NCI-H526 treated with DMSO at 0.1 percent for 48 hours (cell line): ENCODE measurements at places on chromosomes 3 and 15.

GRCh38 chr3:125069968-125070745, 14.4 kb upstream of the HEG1 start:
- DNase-seq: no peak

DNA sequence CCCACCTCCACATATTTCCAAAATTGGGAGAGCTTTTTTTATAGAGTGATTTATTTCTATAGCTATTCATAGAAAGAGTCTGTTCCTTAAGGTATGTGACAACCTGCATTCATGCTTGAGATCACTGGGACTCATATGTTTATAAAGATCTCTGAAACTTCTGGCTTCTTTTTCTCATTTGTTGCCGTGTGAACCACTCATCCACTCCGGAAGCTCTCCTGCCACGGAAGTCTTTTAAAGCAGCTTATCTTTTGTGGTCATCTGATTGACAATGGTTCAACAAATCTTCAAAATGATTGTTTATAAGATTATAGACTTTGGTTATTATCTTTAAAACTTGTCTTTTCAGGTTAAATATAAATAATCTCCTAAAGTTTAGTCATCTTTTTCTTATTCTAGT, 260.5 kb downstream of the C3orf38 start:
- DNase-seq: no peak

DNA sequence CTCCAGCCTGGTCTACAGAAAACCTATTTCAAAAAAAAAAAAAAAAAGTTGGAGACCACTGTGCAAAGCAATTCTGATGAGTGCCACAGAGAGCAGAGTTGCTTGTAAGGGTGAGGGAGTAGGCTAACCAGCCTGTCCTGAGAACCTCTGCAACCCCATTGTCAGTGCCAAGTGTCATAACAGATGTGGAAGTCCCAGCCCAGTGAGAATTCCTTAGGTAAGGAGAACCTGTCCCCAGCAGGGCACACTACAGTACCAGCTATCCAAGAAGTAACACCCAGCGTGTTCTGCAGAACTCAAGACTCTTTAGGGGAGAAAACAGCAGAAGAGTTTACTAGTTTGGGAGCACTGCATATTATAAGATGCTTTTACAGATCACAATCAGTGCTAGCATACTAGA, 156.3 kb downstream of the LIPC start:
- DNase-seq: no peak

DNA sequence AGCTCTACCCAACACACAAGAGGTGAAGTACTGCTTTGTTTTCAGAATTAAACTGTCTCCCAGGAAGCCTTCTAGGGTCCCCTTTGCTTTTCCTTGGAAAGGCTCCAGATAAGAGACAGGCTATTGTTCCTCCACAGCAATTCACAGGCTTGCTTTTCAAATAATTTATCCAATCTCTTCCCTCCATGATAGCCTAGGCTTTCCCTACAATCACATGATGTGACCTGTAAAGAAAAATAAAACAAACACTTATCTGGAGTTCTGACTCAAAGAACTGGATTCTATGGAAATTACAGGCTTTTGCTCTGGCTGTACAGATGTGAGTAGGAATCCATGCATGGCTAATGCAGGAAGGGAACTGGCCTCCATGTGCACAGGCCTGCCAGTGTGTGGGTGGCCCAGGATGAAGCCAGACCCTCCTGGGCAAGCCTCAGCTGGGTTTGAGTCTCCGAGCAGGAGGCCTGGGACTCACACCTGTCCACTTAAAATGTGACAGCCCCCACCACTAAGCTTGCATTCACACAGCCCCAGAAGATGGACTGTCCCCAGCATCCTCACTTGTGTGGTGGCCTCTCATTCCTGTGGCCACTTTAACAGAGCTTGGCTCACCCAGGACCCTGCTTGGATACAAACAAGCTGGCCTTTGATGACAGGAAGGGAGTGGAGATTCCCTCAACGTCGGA, 75.8 kb upstream of the LEKR1 start:
- peak; percentile 4 for DNase-seq

DNA sequence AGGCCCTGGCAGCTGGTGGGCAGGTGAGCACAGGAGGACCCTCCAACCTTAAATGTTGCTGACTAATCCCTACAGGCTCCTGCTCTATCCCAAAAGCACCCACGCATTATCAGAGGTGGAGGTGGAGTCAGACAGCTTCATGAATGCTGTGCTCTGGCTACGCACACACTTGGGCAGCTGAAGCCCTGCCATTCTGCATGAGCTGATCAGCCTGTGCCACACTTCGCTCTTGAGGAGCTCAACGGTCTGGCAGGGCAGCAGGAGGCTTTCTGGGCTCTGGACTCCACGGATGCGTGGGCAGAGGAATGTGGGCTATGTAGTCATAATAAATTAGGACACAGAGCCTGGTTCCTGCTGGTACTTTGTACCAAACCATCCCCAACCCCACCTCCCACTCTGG, 6.1 kb downstream of the MST1 start:
- DNase-seq: no peak

DNA sequence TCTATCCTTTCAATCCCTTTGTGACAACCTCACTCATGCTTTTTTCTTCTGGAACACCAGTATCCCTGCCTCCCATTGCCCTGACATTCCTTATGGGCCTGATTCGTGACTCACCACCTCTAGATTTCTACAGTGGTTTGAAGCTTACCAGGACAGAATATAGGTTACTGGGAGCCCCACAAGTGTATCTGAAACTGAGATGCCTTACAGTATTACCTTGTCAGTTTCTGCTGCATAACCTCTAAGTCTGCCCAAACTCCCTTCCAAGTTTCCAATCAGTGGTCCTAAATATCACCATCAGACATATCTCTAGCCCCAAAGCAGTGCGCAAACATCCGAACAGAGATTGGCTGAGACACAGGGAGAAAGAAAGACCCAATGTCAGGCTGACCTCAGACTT, 5.6 kb downstream of the CPB1 start:
- no peak for DNase-seq

DNA sequence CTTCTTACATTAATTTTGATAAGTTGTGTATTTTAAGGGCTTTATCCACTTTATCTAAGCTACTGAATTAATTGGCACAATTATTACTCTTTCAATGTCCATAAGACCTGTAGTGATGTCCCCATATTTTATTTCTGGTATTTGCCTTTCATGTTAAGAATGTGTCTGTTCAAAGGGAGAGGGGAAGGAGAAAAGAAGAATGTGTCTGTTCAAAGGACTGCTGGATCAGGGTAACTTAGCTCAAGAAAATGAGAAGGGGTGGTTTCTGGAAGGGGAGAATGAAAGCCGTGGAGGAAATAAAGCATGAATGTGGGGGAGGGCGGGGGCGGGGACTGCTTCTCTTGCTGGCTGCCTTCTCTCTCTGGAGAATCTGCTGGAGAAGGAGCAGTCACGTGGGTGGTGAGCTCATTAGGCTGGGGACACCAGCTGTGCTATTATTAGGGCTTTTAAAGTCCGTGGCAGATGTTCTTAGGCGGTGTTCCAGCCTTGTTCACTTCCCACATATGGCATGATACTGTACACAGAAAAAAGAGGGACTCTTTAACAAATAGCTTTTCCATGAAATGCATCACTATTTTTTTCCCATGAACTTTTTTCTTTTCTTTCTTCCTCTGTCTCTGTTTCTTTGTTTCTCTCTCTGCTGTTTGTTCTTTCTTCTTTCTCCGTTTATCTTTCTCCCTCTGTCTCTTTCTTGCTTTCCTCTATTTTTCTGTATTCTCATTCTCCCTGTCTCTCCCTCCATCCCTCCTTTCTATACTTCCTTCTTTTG, 63.7 kb upstream of the ULK4 start:
- peak; percentile 5 for DNase-seq

- no peak for DNase-seq
Observed at GRCh38 chr3:132605374-132605792, 8.3 kb downstream of the ACKR4 start.

DNA sequence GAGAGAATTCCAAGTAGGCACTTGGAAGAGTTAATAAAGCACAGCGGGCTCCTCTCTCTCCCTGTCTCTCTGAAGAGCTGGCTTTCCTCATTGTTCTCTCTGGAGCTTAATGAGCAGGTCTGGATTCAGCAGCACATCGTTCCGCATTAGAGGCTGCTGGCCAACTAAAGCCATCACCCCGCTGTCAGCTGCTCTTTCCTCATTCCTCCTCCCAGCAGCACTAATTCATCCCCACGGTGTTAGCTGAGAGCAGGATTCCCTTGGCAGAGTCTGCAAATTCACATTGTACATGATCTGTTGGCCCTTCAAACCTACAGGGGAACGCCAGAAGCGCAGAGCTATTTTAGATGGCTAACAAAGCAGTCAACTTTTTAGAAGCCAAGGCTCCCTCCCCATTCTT, 44.2 kb downstream of the SGO1 start:
- DNase-seq: no peak

DNA sequence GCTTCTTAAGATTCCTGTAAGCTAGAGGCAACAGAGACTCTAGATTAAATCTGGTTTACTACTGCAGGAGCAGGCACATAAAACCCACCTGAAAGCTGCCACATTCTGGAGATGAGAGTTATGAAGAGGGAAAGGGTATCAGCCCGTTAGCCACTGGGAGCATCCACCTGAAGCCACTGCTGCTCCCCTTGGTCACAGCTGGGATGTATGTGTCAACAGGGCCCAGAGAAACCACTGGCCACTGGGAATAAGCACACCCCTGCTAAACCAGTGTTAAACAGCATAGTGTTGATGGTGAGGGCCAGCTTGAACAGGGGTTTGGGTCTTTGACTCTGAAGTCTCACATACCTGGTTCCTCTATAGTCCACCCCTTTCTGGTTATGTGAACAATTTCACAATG, 10.9 kb downstream of the SLCO2A1 start:
- DNase-seq: no peak

DNA sequence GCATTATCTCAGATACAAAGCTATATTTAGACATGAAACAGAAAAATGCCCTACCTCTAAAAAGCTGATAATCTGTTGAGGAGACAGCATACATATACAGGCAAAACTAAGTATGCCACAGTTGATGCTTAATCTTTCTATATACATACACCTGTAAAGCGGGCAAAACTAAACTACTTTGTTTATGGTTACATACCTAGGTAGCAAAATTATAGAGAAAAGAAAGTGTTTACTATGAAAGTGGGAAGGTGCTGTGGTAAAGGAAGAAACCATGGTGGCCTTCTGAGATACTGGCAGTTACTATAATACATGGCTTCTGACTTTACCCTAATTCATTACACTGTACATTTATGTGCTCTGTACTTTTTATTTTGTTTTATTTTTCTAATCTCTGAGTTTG, 36.0 kb upstream of the NR1I2 start:
- no peak for DNase-seq

DNA sequence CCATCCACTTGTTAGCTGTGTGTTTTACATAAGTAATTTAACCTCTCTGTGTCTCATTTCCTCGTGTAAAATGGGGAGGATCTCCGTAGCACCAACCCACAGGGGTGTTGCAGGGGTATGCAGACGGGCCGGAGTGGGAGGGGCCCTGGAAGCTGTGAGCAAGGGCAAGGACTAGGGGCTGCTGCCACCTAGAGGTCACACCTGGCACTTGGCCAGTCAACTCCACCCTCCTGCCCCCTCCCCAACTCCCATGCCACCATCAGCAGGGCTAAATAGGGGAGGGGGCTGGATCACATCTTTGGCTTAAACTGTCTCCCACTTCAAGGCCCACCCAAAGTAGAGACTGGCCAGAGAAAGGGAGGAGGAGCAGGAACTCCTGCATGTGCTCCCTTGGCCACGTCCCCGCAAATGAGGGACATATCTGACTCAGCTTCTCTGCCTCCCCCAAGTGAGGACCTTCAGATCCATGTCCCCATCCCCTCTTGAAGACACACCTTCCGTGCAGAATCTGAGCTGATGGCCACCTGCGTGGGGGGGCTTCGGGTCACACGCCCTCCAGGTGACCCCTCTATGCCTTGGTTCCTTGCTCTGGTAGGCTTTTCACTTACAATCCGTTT, 2.6 kb downstream of the CCDC9B start:
- DNase-seq: peak; percentile 56

DNA sequence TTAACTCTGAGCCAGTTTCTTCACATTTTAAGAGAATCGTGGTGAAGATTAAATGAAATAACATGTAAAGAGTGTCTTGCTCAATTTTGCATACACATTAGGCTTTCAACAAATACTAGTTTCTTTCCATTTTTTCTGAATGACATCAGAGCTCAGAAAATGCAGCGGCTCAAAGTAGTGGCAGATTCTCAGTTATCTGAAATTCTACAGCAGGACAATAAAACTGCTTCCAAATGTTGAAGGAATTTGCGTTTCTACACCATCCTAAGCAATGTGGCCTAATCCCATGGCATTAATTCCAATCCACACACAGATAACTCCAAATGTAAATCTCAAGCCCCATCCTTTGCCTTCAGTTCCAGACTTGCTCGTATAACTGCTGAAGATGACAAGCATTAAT, 115.8 kb downstream of the PLCH1 start:
- no peak for DNase-seq

- DNase-seq: no peak
Observed at GRCh38 chr3:27613846-27614500, 108.2 kb downstream of the EOMES start.

- DNase-seq: no peak
Observed at GRCh38 chr15:92745845-92746271, 90.3 kb upstream of the FAM174B start.

GRCh38 chr3:88231632-88232031, 81.9 kb downstream of the C3orf38 start:
- no peak for DNase-seq

DNA sequence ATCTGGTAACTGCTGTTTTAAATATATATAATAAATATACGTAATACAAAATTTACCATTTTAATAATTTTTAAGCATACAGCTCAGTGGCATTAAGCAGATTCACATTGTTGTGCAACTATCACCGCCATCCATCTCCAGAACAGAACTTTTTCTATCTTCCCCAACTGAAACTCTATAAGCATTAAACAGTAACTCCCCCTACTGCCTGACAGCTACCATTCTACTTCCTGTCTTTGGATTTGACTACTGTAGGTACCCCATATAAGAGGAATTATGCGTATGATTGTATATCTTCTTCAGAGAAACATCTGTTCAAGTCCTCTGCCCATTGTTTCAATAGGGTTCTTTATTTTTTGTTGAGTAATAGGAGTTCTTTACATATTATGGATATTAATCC, 36.8 kb downstream of the EID1 start:
- no peak for DNase-seq

DNA sequence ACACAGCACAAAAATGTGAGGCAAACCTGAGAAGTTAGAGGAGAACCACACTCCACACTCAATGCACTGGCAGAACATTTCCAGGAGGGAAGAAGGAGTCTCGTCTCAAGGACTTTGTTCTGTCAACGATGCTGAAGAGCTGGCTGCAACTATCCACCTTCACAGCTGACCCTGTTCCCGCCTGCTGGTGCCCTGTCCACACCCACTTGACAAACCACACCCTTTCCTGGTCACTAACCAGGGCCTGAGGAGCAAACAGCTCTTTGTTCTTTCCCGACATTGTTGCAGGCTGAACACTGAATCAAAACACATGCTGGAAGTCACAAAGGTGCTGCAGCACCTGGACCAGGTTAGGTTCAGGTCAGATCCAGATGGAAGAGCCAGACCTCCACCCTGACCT, 92.6 kb upstream of the ARRDC4 start:
- DNase-seq: no peak
